Activated CD8-positive, alpha-beta memory T cell treated with anti-CD3 and anti-CD28 coated beads for 1 hour (primary cell): ENCODE measurements at places on chromosomes 11 and 22.

DNA sequence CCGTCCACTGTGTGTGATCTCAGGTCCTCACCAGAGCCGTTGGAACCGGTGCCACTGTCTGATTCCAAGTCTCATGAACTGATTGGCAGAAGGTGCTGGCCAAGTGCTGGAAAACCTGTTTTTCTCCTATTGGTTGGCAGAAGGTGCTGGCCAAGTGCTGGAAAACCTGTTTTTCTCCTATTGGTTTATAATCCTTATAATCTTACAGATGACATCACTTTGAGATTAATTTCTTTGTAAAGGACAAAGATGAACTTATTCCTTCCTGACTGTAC, 1106.3 kb downstream of the BRD1 start:
- no peak for DNase-seq

DNA sequence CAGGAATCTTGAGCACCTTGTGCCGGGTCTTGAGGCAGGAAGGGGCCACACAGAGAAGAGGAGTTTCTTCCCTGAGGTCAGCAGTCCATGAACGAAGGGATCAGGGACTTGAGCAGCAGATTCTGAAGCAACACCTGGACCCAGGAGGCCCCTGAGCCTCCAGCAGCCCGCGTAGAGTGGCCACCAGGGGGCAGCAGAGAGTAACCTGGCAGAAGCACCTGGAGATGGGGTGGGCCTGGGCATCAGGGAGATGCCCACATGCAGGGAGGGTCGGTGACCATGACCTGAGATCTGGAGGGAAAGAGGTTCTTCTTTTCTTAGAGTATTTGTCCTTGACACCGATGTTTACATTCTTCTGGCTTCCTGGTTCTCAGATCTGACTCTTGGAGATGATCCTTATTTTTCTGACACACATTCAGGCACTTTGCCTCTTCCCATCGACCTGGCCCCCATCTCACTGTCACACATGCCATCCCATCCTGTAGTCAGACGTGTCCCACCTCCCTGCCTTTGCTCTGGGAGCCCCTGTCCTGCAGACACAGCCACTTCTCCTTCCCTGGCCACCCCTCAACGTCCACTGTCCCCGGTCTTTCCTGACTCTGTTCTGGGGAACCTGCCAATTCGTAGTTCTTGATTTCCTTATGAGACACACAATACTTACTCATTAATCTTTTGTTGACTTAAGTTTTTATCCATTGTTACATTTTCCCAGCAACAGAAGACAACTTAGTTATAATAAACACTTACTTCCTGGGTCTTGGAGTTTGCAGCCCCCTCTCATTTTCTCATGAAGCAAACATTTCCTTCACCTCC, 66.5 kb downstream of the GGTLC2 start:
- peak; percentile 73 for DNase-seq

DNA sequence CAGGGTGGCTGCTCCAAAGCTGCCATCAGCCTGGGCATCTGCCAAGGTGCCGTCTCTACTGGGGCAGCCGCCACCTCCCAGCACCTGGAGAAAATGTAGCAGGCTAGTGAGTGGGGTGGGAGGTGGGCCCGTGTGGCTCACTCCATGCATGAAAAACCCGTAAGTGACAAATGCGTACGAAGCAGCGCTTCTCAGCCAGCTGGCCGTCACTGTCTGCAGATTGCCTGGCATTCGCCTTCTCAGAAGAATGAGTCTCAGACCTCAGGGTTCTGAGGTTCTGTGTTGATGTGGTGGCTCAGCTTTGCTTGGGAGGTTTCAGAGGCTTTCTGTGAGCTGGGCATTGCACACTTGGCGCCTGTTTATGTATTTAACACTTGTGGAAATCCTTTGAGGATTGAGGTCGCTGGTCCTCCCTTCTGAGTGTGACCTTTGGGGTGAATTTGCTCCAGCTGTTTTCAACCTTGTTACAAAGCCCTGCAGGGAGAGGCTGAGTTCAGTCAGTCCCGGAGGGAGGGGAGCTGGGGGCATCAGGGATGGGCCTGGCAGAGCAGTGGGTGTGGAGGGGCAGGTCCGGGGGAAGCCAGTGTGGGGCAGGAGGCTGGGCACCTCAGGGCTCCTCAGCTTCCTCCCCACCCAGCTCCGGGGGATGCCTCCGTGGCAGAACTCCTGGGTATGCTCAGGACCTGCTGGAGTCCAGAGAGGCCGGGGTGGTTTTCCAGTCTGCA, 977.0 kb downstream of the TBC1D22A start:
- no peak for DNase-seq

GRCh38 chr11:129089279-129089678, 102.8 kb downstream of the ARHGAP32 start:
- DNase-seq, result no peak

GRCh38 chr22:23065495-23066122, 4.7 kb upstream of the GNAZ start:
- no peak for DNase-seq
